ENCODE measurements at places on chromosomes 11 and 22.

DNA sequence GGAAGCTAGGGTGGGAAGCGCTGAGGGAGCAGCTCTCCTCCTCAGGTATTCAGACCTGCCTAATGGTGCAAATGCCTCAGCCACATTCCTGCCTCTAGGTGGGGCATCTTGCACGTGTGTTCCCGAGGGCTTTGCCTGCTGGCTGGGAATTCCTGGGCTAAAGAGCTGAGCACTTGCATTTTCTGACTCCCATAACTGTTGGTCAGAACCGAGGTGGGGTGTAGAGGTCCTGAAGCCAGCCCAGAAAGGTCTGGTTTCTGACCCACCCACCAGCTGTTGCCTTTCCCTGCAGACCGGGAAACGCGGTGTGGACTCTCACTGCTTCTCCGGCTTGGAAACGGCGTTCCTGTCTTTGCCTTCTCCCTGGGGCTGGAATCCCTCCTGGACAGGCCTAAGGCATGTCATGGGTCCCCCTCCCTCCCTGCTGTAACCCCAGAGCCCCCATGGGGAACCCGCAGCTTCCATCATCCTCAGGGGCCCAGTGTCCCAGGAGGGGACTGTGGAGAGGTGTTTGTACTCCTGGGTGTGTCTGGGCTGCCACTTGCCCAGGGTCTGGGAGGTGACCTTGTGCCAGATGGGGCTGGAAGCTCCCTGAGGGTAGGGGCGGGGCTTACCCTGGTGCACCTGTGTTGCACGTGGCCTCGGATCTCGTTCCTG lies 24.0 kb upstream of the SMIM38 start:
- no peak for DNase-seq

DNA sequence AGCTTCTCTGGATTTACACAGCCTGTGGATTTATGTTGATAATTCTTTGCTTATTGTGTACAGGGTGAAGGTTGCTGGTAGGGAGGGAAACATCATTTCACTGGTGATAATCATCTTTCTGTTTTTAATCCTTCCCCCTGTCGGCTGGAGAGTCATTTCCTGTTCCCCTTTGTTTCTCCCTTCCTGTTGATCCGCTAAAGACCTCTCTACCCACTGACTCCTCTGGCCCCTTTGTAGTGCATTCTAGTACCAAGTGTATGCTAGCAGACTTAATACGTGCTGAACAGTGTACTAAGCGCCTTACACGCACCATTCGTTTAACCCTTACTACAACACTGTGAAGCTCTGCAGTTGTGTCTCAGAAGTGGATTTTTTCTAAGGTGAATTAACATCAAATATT lies 19.0 kb upstream of the OR9Q1 start:
- DNase-seq: no peak

DNA sequence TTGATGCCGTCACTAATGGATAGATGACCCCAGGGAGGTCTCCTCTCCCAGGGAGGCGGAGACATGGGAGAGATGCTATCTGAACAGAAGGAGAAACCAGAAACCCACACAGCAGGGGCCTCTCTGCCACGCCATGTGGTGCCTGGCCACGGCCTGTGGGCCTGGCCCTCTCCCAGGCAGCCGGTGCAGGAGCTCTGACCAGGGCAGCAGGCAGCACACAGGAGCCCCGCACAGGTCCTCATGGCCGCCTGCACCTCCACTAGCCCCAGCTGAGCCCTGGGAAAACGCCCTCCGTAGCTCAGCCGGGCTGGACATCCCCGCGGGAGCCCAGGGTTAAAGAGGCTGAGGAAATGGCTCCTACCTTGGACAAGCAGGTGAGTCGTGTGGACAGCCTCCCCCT lies 19.8 kb downstream of the IGSF9B start:
- no peak for DNase-seq

GRCh38 chr11:22879630-22880029 lies 19.4 kb upstream of the CCDC179 start:
- DNase-seq: no peak

DNA sequence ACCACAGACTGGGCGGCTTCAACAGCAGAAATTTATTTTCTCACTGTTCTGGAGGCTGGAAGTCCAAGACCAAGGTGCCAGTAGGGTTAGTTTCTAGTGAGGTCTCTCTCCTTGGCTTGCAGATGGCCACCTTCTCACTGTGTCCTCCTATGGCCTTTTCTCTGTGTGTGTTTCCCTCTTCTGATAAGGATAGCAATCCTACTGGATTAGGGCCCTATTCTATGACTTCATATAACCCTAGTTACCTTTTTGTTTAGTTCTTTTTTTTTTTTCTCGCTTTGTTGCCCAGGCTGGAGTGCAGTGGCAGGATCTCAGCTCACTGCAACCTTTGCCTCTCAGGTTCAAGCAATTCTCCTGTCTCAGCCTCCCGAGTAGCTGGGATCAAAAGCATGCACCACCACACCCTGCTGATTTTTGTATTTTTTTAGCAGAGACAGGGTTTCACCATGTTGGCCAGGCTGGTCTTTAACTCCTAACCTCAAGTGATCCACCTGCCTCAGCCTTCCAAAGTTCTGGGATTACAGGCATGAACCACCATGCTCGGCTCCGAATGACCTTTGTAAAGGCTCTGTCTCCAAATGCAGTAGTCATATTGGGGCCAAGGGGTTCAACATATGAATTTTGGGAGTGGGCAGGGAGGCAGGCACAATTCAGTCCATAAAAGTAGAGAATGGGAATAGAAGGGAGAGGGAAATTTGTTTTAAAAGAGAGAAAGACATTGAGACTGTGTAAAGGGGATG lies 25.5 kb upstream of the NNMT start:
- no peak for DNase-seq

- DNase-seq: no peak
Observed at GRCh38 chr11:17986007-17986710, 26.7 kb downstream of the SERGEF start.

DNA sequence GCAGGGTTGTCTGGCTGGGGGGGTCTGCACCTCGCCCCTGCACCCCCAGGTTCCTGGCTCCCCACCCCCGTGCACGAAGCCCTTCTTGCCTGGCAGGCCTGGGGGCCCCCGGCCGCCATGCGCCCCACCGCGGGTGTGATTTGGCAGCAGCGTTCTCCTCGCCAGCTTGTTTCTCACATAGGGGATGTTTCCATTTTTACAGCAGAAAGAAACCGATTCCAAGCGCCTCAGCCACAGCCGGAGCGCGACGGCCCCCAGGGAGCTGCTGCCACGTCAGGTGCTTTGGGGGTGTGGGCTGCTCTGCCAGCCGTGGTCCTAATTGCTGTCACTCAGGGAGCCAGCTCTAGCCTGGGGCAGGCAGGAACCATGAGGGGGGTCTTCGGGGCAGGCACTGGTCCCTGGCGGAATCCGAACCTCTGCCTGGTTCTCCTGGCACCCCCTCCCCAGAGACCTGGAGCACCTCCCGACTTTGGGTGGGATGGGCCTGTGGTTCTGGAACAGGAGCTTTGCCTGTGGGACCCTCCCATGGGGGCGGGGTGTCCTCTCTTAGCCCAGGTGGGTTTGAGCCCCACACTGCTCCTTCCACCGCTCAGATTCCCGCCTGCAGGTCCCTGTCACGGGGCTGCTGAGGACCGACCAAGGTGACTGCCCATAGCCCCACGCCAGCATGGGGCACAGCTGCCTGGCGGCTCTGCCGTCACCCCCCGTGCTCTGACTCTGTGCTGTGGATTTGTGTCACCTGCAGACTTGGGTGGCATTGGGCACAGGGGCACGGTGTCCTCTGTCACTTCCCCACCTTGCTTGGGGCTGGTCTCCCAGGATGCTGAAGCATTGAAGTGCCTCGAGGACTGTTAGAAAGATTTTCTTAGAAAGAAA lies 54.0 kb downstream of the RTN4R start:
- DNase-seq: no peak

DNA sequence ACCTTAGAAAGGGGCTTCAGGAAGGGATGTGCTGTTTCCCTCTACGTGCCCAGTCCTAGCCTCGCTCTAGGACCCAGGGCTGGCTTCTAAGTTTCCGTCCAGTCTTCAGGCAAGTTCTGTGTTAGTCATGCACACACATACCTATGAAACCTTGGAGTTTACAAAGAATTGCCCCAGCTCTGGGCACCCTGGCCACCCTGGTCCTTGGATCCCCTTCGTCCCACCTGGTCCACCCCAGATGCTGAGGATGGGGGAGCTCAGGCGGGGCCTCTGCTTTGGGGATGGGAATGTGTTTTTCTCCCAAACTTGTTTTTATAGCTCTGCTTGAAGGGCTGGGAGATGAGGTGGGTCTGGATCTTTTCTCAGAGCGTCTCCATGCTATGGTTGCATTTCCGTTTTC lies 2.2 kb upstream of the TAGLN start:
- no peak for DNase-seq

DNA sequence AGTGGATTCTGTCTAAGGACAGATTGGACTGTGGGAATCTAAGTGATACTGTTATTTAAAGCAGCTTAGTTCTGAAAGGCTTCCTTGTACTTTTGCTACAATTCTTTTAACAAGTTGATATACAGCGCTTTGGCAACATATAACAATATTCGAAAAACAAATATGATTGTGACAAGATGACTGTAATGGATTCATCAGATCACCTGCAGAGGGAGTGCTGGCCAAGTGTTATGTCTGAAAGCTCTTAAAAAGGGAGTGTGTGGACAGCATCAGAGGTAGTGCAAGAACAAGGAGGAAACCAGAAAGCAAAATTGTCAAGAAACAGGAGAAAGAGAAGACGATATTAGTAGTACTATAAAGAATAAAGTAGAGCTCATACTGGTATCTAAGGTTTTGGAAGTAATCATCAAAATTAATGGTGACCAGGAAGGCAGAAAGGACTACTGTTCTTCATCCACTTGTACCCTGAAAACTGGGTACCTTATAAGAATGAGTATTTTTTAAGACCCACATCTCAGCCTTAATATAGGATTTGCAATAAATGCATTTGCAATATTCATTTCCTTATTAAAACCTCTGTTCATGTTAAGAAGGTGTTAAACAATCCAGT lies 1112.0 kb upstream of the CCDC90B start:
- DNase-seq: no peak

DNA sequence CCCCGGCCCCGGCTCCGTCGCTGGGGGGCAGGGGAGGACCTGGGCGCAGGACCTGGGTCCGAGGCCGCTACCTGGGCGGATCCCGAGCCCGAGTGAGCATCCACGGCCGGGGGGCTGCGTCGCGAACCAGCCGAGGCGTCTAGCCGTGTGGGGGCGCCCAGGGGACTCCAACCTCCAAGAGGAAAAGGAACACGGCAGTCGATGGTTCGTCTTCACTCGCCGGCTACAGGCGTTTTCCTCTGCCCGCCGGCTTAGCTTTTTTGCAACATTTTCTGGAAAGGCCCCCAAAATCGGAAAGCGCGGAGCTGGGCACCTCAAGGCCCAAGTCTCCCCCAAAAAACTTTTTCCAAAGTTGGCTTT lies 666 bp downstream of the PDGFB start:
- DNase-seq: no peak

GRCh38 chr11:70090961-70091381 lies 12.9 kb downstream of the ANO1 start:
- DNase-seq: no peak

DNA sequence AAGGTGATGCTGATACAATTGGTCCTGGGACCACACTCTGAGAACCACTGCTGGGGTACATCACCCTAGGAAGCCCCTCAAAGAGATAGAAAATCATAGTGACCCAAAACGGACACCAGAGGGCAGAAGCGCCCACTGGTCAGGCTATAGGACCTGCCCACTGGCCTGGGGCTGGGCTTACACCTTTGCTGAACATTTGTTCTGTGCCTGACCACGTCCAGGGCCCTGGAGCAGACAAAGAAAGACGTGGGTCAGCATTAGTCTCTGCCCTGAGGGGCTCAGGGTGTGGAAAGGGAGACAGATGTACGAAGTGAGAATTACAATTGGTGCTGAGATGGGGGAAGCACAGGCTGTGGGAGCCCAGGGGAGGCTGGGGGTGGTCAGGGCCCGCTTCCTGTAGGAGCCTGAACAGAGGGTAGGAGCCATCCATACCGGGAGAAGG lies 14.4 kb upstream of the SERPINH1 start:
- DNase-seq: no peak

GRCh38 chr11:95337175-95337957 lies 106.4 kb upstream of the SESN3 start:
- DNase-seq: peak; percentile 73

DNA sequence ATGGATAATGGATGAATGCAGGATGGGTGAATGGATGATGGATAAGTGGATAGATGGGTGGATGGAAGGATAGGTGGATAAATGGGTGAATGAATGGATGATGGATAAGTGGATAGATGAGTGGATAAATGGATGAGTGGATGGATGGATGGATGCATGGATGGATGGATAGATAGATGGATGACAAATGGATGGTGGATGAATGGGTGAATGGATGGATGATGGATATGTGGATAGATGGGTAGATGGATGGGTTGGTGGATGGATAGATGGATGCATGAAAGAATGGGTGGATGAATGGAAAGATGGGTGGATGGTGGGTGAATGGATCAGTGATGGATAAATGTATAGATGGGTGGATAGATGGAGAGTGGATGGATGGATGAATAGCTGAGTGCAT lies 564.8 kb downstream of the MIAT start:
- DNase-seq: no peak

- DNase-seq: no peak
Observed at GRCh38 chr11:116376547-116376946, 396.2 kb downstream of the BUD13 start.

- DNase-seq: peak; percentile 89
Observed at GRCh38 chr22:23219822-23220484, 39.6 kb downstream of the BCR start.

DNA sequence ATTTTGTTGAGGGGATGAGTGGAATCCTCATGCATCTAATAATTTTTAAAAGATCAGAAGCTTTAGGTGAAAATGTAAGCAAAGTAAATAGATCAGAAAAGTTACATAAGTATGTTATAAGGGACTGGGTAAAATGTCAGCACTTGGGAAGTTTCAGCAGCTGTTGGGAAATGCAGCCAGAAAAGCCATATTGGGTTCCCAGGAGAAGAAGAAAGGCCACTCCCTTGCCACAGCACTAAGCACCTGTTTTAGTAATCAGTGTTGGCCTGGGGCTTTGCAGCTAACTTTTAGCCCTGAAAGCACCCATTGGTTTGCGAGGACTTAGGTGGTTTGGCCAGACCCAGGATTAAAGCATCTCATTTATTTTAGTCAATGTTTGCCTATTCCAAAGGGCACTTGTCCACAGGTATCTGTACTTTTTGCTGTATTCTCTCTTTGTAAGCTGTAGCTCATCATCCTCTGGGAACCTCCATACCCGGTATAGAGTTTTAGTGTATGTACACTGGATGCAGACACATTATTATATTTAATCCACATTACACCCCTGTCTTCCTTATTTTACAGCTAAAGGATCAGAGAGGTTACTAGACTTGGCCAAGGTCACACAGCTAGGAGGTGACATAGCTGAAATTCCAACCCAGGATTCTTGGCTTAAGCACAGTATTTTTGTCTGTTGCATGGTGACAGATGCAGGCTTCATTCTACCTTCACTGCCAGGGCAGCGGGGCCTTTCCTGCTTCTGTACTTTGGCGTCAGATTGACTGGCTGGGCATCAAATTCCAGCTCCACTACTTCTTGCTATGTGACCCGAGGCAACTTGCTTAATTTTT lies 127.7 kb upstream of the SESN3 start:
- no peak for DNase-seq

DNA sequence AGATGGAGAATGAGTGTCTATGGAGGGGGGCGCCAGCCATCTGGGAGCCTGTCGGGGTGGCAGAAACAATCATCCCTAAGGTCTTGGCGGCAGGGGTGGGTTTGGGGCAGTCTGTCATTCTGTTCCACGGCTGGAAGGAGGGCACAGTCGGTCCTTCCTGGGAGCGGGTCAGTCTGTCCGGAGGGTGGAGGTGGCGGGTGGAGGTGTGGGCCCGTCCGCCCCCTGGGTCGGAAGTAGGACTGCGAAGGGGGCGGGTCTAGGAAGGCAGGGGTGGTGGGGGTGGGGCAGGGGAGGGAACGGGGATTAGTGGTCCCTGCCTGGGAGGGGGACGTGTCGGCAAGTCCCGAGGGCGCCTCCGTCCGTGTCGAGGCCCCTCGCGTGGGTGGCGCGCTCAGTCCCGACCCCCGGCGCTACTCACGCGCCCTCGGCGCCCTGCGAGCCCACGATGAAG lies 461 bp downstream of the TBC1D10A start:
- no peak for DNase-seq
